ENCODE measurements at places on chromosomes 6 and 20.

DNA sequence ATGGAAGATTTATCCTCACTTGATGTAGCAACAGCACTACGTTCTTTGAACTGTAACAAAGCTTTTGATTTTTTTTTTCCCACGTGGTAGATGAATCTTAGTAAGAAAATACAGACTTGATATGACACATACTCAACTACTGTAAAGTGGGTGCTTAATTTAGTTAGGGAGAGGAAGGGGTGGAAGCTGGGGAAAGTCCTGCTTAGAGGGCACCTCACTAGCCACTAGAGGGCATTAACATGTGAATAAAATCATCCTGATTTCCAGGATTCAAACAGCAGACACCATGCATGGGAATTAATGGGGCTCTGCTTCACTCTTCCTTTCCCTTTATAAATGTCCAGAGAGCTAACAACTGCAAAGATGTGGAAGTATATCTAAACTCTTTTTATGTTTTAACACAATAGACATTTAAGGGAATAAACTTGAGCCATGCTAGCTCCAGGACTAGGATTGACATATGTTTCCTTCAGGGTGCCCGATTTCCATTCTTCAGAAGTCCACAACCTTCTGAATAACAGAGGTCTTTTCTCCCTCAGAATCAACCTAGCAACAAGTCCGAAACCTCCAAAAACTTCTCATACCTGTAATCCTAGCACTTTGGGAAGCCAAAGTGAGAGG is 250.1 kb downstream of the ATXN1 start:
- DNase-seq: no peak

DNA sequence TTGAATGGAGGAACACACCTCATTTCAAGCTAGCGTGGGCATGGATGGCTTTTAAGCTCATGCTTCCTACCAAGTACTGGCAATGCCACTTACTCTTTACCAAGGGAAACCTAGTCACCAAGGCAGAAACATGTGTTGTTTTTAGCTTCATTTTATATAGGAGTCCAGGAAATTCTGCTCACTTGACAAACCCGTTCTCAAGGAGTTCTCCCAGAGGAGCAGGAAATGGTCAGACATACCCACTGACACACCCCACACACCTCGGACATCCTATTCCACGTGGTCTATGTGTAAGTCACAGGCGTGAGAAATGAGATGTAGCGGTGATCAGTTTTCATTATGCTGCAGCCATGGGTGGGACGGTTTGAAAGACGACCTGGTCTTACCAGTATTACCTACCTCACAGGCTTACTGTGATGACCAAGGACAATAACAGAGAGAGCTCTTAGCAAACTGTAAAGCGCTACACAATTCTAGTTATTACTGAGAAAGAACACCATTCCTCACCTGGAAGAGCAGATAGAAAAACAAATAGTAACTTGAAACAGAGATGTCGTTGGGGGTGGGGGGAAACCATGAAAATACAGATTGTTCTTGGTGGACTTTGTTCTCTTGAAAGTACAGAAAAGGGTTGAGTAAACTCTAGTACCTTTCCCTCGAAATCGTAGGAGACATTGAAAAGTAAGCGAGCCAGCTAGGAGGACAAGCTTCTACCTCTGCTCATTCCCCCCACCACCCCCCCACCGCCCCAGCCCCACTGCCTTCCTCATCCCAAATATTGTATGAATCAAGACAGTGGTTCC is 1.7 kb downstream of the CNKSR3 start:
- DNase-seq: no peak

DNA sequence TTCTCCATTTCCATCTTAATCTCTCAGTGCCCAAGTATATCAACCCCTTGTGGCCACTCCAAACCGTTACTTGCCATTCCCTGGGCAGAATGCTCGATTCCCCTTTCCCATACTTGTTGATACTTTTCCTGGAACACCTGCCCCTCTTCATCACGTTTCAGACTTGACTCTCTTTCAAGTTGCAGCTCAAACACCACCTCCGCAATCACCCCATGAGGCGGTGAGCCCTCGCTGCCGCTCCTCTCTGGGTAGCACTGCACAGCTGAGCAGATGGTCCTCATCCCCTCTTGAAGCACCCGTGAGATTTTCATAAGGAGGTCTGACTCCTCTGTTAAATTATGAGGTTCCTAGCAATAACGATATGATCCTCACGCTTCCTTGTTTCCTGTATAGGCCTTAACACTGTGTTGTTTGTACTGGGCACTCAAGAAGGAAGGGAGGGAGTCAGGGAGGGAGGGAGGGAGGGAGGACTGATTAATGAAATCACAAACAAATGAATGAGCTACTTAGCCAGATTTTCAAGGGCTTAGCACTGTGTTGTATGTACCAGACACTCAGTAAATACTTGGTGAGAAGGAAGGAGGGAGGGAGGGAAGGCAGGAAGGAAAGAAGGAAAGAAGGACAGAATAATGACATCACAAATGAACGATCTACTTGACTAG is 8.0 kb upstream of the UQCC2 start:
- no peak for DNase-seq

GRCh38 chr6:142223938-142224337 is 76.9 kb downstream of the VTA1 start:
- DNase-seq: no peak

DNA sequence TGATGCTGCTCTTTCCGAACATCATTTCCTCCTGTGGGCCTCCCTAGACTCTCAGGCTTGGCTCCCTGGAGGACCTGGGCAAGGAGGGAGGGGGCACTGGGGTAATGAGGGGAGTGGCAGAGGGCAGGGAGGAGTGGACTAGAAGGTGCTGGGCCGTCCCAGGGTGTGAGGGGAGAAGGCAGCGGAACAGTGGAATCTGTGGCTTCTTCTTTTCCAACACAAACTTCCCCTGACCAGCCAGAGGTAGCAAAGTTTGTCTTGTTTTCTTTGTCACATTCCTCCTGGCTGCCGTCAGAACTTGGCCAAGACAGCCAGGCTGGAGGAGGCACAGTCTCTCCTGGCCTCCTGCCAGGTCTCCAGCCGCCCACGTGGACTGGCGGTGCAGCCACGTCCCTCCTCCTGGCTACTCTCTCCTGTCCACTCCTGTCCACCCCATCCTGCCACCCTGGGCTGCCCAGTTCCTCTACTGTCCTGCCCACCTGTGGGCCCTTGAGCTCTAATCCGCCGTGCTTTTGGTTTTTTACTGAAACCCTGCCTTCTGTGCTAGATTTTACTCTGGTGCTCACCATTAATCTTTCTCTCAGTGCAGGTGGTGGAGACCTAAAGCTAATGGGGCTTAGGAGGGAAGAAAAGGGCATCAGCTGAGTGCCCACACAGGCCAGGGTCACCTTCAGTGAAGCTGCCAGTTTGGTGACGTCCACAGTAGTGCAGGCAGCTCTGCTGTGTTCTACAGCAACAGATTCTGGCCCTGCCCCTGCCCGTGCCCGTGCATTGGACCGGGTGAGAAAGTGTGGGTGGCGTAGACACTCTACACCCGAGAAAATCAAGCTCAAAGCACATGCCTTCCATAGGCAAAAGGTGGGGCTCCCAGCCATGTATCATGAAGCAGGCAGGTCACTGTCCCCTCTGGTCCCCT is 2.8 kb upstream of the CDSN start:
- DNase-seq: no peak

- DNase-seq: no peak
These were observed 109.7 kb downstream of the DST start for GRCh38 chr6:56532766-56533551.

GRCh38 chr6:104251651-104252050 is 608.1 kb downstream of the HACE1 start:
- DNase-seq: no peak

GRCh38 chr6:132464538-132465256 is 48.2 kb downstream of the STX7 start:
- no peak for DNase-seq

DNA sequence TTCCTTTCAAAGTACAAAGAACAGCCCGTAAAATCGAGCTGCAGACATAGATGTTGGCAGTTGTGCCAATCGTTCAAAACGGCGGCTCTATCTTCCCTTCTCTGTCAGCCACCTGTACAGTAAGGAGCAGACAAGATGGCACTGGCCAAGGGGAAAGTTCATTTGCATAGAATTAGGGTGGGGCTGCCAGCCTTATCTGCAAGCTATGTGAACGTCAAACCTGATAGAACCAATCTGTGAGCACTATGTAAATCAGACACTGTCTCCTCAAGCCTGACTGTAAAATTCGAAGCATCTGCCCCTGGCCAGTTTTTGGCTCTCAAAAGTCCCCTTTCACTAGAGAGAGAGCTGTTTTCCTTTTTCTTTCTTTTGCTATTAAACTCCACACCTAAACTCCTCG is 374.5 kb downstream of the EPM2A start:
- no peak for DNase-seq

DNA sequence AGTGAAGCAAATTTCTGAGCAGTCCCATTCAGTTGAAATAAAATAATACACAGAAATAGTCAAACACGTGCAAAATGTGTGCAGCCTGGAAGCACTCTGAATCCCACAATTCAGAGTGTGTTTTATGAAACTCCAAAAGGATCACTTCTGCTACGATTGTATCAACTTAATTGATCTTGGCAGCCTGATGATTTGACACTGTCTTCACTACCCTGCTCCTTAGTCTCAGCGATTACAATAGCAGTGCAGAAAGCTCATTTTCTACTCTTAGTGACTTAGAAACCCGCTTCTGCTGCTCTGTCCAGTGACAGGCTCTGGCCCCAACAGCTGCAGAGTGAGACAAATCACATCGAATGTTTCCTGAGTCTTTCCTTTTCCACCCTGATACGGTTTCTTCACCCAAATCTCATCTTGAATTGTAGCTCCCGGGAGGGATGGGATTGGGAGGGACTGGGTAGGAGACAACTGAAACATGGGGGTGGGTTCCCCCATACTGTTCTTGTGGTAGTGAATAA is 16.2 kb upstream of the EMILIN3 start:
- DNase-seq: no peak

GRCh38 chr6:131262060-131262459 is 126.8 kb downstream of the AKAP7 start:
- no peak for DNase-seq

- DNase-seq: no peak
These were observed 375.0 kb downstream of the CDC5L start for GRCh38 chr6:44762496-44762895.

DNA sequence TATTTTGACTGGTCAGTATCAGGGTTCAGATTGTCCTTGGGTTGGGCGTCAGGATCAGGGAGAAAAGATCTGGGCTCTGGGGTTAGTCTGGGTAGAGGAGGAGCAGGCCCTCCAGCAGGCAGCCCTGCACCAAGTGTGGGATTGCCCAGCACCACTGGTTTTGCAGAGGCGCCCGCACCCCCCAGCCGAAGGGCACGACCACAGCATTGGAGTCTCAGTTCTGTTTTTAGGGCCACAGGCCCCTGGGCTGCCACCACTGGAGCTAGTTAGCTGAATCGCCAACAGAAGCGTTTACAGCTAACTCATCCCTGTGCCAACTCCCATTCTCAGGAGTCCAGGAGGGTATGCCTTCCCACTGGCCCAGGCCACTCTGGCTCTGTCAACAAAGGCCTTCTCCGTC is 84.2 kb downstream of the TCP11 start:
- no peak for DNase-seq

DNA sequence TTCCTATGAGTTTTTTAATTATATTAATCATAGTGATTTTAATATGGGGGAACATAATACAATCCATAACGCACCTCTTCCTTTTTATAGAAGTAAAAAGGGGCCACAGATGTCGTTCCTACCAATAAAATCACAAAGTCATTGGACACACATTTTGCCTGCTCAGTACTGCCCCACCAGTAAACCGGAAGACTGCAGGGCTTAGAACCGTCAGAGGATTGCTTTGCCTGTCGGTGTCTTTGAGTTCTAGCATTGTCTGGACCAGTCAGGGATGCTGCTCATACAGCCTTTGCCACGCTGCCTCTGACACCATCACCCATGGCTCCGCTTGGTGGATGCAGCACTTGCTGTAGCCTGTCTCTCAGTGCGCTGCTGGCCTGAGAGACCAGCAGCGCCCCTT is 853.6 kb downstream of the C6orf118 start:
- no peak for DNase-seq

DNA sequence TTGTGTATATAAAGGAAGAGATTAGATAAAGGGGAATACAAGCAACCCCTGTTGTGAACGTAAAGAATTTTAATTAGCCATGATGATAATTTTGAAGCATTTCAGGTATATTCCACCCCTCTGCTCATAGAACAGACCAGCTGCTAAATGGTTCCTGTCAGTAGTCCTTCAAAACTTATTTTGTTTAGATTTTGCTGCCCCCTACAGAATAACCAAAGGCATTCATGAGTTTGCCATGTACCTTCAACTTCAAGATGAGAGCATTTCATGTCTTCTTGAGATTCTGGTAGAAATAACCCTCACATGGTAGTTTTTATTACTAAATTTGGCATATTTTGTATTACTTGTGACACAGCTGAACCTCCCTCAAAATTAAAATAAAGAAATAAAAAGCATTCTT is 1586.7 kb downstream of the HACE1 start:
- DNase-seq: no peak

All from stimulated activated CD8-positive, alpha-beta memory T cell treated with anti-CD3 and anti-CD28 coated beads, Interleukin-4, amount 100 ng/mL, for 1 hour (primary cell).